ENCODE measurements at places on chromosomes 7 and 10. TPM values are rescaled to one million over a fixed set of nuclear protein-coding genes. Genes with fewer than 3 reads are reported as not detected.

DNA sequence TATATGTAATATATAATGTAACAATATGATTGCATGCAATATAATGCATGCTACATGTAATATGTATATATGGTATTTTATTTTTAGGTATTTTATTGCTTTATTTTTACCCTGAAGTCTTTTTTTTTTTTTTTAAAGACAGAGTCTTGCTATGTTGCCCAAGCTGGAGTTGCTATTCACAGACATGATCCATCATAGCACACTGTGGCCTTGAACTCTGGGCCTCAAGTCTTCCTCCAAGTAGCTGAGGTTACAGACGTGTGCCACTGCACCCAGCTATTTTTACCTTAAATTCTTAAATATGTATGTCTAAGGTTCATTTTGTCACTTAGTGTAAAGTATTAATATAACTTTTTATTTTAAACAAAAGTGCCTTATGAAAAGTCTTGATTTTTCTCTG is 47.1 kb downstream of the MKLN1 start:
- no peak for DNase-seq

GRCh38 chr7:13604178-13604577 is 385.3 kb downstream of the ETV1 start:
- DNase-seq, result no peak

GRCh38 chr7:107830420-107830819 is 27.4 kb upstream of the SLC26A3 start:
- DNase-seq, result no peak

DNA sequence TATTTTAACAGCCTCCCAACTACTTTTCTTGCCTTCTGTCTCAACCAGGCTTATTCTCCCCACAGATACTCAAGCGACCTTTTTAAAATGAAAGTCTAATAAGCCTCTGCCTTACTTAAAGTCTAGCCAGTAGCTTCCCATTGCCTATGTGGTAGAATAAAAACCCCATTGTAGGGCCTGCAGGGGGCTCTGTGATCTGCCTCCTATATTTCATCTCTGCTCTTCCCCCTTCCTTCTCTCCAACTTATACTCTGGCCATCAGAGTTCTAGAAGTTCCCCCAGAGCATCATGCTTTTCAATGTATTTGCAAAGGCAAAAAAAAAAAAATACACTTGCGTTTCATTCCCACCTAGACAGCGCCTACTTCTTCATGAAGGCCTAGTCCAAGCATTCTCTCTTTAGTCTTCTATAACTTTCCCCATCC is 167.7 kb upstream of the ADO start:
- DNase-seq, result no peak

GRCh38 chr10:62917475-62918238 is 101.5 kb upstream of the EGR2 start:
- no peak for DNase-seq

- no peak for DNase-seq
Observed at GRCh38 chr7:122682815-122683550, 15.9 kb downstream of the RNF133 start.

DNA sequence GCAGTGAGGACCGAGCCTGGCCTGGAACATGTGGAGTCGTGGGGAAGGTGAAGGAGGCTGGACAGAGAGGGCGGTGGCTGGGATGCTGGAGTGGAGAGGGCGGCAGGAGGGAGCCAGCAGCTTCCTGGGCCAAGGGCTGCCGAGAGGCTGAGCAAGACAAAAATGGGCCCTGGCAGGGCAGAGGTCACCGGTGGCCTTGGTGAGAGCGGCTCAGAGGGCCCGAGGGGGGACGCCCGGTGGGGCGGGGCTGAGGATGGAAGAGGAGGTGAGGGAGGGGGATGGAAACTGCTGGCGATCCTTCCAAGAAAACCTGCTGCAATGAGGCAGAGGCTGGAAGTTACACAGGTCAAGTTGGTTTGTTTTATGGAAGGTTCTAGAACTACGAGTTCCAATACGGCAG is 69.5 kb downstream of the ELFN1 start:
- no peak for DNase-seq

DNA sequence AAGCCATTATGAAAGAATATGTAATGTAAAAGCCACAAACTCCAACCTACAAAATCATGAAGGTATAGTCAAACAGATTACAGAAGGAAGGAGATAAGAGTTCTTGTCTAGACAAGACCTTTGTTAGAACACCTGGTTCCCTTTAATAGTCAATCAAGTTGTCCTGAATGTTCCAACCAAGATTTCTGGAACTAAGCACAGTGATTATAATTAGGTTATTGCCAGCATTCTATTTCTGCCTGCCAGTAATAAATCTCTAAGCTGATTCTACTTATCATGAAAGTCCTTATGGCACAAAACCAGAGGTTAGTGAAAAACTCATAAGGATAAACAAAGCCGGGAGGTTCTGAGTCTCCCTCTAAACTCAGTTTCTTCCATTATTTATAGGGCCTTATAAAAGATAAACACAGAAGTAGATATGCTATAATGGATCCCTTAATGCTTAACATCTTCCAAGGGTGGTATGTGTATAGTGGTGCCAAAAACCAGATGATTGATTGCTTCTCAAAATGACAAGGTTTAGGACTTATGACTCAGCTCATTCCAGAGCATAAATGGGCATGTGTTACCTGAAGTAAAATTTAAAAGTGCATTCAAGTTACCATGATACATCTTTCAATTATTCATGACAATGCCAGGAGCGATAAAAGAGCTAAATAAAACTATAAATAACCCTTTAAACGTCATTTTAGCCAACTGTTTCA is 237.2 kb downstream of the CSTF2T start:
- no peak for DNase-seq

DNA sequence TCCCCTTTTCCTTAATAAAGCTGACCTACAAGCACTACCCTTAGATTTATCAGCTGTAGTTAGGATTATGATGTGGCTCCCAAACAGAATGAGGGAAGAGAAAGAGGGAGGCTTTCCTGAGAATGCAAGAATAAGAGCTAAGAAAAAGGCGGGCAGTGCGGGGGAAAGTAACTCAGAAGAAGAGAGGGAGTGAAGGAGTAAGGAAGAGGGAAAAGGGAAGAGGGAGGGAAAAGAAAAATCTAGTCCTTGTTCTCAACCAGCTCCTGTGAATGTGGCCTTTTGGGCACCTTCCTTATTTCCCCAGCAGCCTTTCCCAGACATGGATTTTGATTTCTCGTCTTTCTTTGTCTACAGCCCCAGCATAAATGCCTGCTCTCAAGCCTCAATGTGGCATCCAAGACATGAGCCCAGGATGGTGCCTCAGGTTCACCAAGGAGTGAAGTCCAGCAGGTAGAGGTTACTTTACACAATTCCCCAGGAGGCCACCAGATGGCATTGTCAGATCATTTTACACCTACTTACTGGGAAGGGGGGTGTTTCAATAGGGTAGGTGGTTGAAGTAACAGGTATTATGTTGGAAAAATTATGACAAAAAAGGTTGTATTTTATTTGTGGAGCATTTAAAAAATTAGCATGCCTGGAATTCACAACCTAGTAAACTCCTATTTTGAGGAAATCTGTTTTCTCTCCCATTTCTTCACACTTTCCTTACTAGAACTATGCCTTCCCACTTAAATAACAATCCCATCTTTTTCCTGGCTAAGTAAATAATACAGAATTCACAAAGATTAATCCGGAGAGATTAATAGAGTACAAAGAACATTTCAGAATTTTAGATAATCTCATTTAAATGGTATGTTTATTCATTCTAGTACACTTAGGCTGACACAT is 106.5 kb downstream of the HTR7 start:
- no peak for DNase-seq

GRCh38 chr7:135162382-135163001 is 8.0 kb downstream of the CYREN start:
- DNase-seq, result no peak

GRCh38 chr7:158602905-158603772 is 15.5 kb upstream of the PTPRN2 start:
- DNase-seq, result no peak

GRCh38 chr10:48463318-48464003 is 141.4 kb downstream of the ARHGAP22 start:
- peak; percentile 33 for DNase-seq

DNA sequence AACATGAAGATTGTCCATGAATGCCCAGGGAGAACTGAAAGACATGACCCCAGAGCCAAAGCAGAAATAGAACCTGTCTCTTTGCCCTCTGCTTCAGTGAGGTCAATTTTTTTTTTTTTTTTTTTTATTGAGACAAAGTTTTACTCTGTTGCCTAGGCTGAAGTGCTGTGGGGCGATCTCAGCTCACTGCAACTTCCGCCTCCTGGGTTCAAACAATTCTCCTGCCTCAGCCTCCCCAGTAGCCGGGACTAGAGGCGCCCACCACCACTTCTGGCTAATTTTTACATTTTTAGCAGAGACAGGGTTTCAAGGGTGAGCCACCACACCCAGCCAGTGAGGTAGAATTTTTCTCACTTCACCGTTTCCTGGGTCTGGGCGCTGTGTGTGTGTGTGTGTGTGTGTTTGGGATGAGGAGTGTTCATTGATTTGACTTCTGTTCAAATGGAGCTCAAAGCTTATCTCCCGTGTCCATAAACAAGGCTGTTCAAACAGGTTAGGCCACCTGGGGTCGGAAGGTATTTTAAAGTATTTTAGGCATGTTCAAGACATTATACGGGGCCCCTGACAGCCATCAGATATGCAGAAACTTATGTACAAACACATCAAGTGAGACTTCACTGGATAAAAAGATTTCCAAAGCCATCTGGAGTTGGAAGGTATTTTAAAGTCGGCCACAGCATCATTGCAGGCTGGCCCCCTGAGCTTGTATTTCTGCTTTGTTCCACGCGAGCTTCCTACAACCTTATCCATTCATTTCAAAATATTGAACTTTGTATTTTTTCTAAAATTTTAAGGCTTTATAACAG is 93.8 kb downstream of the MAP3K8 start:
- DNase-seq, result peak; percentile 51

- no peak for DNase-seq
Observed at GRCh38 chr7:96211954-96212353, 109.9 kb downstream of the SLC25A13 start.

DNA sequence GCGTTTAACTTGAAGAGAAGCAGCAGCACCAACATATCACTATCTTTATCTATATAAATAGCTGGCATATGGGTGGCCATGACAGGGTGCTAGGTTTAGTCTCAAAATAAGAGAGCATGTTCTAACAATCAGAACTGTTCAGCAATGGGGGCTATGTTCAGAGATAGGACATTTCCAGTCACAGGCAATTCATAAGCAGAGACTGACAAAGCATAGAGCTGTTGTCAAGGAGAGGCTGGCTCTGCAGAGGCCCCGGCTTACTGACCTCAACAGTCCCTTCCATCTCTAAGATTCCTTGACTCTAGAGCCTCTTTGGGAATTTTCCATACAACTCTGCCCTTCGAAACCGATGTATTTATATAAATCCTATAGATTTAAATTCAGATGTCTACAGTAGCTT is 17.2 kb downstream of the ANK3 start:
- DNase-seq, result no peak

The CARD11 gene
- 0.42 TPM for polyA plus RNA-seq

The MOGAT3 gene
- polyA plus RNA-seq, result 7.9 TPM

The LRMDA gene
- 15.8 TPM for polyA plus RNA-seq

The ASZ1 gene
- not detected for polyA plus RNA-seq

The ABCB1 gene
- polyA plus RNA-seq, result 11.9 TPM

The IQCE gene
- 2.1 TPM for polyA plus RNA-seq

The MLXIPL gene
- polyA plus RNA-seq, result 316 TPM

The TRPV5 gene
- not detected for polyA plus RNA-seq
